ENCODE measurements at places on chromosomes 3 and 15.

- DNase-seq: no peak
Observed at GRCh38 chr3:177529071-177529550, 331.8 kb upstream of the TBL1XR1 start.

GRCh38 chr3:192825657-192826200, 91.9 kb downstream of the MB21D2 start:
- DNase-seq: no peak

GRCh38 chr3:100471444-100471843, 21.0 kb upstream of the TMEM45A start:
- DNase-seq: no peak

DNA sequence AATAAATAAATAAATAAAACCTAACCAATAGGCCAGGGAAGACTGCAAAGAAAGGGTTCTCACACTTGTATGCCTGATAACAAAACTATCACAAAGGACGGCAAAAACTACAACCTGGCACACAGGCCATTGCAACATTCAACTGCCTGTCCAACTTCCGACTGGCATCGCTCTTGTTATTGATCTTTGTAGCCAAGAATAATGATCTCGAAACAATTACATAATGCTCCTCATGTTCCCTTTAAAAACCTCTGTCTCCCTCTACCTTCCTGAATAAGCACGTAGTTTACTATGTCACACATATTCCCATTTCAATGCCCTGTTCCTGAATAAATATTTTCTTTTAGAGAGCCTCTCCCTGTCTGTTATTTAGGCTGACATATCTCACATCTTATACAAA, 74.3 kb downstream of the B3GNT5 start:
- DNase-seq: no peak

DNA sequence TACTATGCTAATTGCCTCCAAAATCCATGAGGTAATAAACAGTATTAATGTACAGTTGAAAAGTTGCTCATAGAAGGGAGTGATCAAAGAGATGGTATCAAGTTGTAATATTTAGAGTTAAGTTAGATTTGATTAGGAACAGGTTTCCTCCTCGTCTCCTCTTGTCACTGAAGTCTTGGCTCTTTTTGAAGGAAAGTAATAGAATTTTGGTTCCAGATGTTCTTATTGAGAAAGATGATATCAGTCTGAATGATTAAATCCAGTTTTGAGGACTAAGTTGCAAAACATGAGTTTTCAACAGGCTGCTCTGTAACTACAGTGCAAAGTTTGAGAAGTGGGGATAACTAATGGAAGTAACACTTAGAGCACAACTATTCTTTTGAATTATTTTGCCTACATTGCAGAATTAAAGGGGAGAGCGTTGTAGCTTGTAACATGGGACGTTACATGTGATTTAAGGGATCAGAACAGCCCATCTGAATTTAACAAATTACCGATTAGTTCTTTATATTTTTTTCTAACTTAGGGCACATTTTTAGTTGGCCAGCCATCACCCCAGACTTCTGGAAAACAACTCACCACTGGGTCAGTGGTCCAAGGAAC, 48.3 kb downstream of the MAP6D1 start:
- no peak for DNase-seq

DNA sequence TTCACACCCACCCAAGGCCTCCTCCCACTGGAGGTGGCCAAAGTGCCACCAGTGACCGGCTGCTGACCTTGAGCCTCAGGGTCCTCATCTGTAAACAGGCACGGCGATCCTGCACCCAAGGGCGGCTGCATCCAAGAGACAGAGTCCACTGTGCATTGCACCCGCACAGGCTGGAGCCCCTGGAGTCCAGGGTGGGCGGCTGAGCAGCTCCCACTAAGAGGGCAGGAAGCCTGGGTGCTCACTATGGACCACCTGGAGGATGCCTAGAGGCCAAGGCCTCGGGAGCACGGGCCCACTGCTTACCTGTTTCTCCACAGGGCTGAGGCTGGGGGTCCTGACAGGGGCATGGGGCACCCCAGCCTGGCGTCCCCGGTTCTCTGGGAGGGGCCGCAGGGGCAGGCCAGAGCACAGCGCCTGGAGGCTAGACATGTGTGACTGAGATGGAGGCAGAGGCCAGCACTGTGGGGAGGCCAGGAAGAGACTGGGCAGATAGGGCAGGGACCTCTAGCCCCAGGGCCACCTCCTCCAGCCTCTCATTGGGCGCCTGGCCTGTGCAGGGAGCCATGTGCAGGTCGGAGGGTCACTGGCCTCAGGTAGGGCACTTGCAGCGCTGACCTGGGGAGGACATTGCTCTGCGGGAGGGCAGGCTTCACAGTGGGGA, at the start of gene UROC1:
Gene UROC1 (minus strand): TSS at position 483 of the 661 bp plus-strand sequence. CDS start 54 bp downstream, at position 429.
- DNase-seq: no peak

GRCh38 chr15:95869920-95870319, 460.6 kb upstream of the NR2F2 start:
- DNase-seq: no peak

DNA sequence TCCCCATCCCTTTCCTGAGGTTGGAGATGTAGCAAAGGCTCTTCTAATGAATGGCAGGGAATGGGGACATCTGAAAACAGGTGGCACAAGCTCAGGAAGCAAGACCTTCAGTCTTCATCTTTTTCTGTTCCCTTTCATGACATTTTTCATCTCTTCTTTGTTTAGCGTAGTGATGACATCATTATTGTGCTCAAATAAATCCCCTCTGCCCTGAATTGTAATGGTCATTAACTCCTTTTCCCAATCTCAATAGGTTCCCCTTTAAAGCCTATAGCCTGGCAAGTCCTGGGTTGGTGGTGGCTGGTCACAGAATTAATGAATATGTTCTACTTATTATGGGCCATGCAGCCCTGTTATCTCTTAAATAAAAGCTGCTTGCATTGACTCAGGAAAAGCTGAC, 21.4 kb downstream of the TF start:
- no peak for DNase-seq

DNA sequence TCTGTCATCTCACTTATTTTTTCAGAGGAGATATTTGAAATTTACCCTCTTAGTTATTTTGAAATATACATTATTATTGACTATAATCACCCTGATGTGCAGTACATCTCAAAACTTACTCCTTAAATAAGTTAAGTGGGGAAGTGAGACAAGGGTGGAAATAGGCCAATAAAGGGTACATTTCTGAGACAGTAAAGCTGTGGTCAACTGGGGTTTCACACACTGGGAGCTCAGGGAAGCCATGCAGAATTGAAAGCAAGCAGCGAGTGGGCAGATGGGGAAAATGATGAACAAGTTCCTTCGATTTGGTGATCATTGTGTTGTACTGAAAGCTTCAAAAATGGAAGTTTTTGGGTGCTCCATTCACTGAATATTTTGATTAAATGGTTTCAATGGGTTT, 21.6 kb upstream of the MOBP start:
- no peak for DNase-seq

DNA sequence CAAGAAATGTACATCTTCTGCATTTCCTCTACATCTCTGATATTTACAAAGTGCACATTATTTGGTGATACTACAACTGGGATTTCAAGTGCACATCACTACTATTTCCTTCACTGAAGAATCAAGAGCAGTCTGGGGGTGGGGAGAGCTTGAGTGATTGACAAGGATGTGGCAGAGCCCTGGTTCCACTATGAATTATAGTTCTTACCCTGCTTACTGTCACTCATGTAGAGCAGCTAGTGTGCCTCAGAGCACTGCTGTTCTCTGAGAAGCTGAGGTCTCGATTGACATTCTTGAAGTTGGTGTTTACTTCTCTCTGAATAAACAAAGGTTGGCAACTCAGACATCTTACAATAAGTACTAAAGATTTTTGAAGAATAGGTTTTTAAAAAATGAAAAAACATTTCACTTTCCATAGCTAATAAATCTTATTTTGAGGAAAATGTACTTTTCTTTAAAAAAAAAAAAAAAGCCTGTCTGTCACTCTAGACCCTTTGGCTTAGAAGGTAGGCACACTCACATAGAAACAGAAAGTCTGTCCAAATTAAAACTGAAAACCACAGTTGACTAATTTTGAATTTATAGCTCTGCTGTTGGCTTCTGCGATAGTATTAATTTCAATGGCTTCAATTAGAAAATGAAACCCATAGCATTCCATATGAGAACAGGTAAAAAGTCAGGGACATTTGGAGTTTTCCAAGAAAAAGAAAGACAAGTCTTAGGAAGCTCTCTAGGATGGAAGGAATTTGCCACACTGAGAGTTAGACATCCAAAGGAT, 5.6 kb downstream of the GREM1 start:
- peak; percentile 43 for DNase-seq

DNA sequence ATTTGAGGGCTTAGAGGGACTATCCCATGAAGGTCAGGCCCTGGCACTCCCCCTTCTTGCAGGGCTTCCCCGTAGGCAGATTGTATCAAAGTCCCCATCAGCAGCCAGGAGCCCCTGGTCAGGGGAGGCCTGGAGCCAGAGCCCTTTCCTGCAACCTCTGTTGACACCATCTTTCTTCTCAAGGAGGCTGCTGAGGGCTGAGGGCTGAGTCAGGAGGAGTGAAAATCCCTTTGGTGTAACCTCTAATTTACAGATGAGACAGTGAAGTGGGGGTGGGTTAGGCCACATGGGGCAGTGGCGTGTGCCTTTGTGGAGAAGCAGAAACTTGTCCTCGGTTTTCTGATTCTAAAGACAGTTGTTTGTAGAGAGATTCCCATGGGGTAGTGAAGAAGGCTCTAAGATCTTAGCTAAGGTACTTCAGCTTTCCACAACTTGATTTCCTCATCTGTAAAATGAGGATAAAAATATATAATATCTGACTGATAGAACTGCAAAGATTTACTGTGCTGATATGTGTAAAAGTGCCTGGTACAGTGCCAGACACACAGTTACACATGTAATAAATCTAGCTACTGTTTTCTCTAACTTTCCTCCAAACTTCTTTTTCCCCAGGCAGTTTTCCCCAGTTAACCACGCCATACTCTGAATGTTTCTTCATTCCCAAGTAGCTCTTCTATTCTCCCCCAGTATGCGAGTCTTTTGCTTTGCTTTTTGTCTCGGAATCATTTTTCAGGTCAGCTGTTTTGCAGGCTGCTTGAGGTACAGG, 249.4 kb upstream of the TPM1 start:
- DNase-seq: no peak

- no peak for DNase-seq
Observed at GRCh38 chr3:134057006-134057653, 27.4 kb upstream of the SLCO2A1 start.

GRCh38 chr15:100116416-100117190, 225.2 kb downstream of the ADAMTS17 start:
- DNase-seq: no peak

GRCh38 chr3:141575879-141576743, 89.3 kb downstream of the RASA2 start:
- no peak for DNase-seq

DNA sequence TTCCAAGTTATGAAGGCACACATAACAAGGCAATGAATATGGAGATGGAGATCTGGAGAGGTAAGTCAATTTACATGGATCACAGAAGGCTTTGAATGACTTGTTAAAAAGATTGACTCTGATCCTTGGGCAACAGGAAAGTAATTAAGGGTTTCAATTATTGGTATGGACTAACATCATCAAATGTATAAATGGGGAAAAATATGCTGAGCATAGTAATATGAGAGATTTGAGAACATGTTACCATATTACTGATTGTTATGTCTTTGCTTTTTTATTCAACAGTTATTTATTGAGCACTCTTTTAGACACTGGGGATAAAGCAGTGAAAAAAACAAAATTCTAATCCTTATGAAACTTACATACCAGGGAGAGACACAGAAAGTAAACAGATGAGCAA, 238.5 kb upstream of the ROBO1 start:
- DNase-seq: no peak

DNA sequence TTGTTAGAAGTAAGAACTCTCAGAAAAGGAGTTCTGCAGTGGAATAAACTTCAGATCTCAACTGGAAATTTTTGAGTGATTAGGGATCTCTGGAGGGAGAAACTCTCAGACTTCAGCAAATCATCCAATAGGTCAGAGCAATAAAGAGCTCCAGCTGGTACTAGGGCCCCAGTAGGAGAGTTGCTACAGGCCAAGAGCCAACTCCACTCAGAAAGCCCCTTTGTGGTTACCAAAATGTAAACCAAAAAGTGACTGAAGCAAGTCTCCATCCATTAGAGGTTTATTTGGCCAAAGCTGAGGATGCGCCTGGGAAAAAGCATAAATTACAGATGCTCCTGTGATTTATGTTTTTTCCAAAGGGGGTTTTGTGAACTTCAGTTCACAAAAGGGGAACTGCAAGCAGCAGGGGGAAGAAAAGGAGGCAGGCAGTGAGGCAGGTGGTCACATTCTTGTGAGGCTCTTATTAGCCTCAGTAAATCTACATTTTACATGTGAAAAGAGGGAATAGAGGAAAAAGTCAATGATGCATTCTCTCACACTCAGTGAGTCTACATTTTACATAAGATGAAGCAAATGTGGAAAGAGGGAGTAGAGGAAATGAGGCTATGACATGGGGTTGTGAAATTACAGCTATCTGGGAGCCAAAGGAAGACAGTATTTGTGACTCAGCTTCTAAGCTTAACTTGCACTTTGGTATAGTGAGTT, 92.4 kb upstream of the DAZL start:
- no peak for DNase-seq

DNA sequence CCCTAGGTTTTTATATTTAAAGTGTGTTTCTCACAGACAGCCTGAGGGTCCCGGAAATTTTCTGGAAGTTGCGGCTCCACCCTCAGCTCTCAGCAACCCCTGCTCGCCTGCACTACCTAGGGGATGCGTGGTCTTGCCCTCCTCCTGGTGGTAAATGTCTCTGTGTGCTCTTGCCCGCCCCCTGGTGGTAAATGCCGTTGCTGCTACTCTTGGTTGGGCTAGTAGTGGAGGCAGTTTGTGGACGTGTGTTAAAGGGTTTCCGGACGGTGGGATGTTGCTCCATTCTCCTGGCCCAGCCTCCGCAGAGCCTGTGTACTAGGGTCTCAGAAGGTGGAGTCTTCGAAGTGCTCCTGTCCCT, 27.4 kb downstream of the STOML1 start:
- DNase-seq: peak; percentile 48

DNA sequence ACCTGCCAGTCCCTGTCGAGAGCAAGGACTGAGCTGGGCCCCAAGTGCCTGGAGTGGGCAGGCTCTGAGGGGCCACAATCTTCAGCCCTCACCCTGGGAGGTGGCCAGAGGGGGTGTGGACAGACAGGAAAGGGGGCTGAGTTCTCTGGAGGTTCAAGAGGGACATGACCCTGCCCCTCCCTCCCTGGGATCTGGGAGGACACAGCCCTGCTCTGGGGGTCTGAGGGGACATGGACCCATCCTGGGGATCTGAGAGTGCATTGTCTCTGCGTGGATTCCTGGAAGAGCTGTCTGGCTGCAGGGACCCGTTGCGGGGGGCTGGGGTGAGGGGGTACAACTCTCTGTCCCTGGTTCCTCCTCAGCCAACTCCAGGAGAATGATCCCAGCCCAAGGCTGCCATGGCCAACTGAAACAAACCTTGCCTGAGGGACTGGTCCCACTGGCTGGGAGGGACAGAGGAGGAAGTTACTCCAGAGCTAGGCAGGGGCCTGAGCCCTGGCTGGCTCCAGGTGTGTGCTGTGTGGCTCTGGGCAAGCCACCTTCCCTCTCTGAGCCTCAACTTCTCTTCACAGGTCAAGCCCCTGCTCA, 29.0 kb downstream of the PTH1R start:
- DNase-seq: no peak

GRCh38 chr3:114962189-114962588, 184.9 kb downstream of the ZBTB20 start:
- no peak for DNase-seq

- no peak for DNase-seq
Observed at GRCh38 chr15:41133454-41133853, 17.4 kb upstream of the INO80 start.

GRCh38 chr3:136657526-136657925, 94.7 kb downstream of the STAG1 start:
- DNase-seq: no peak
